ENCODE measurements at places on chromosomes 3 and 15.
A peak's percentile ranks its signal among the peaks of the same experiment; 100 is the strongest.

DNA sequence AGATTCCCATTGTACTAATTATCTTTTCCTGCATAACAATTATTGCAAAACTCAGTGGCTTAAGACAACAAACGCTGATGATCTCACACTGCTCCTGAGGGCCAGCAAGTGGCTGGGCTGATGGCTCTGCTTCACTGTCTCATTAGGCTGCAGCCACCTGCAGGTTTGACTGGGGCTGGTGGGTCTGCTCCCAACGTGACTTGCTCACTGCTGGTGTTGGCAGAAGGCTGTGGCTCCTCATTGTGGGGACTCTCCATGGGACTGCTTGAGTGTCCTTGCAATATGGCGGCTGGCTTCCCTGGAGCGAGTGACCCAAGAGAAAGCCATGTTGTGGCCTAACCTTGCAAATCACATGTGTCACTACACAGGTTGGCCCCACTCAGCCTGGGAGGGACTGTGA, 71.1 kb downstream of the PLXNA1 start:
- no peak for DNase-seq

DNA sequence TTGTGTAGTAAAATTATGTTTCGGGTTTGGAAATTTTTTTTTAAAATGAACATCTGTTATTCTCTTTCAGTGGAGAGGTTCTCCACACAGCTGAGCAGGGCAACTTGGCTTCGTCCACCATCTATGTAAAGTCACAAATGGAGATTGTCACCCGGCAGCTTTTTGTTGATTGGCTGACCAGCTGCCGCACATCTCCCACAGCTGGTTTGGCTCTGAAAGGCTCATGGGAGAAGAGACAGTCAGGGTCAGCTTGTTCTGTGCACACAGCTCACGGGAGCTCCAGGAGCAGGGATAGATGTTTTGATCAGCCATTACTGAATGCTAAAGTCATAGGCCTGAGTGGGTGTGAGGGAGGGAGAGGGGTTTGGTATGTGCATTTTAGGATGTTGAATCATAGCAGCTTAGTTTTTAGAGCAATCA, 12.9 kb upstream of the CCDC80 start:
- no peak for DNase-seq

DNA sequence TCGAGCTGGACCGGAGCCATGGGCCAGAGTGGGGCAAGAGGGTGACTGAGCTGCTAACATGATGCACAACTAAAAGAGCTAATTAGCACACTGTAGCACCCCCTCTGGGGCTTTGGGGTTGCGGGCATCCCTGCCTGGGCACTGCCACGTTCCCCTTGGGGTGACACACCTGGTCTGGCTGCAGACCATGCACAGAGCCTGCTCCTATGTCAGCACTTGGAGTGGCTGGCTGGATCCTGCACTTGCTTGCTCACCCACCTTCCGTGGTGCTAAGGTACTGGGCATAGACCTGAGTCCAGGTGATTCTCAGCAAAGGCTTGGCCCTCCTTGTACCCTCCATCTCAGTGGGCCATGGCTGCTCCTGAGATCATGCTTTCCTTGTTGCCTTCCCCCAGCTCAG, 12.8 kb upstream of the SPTBN5 start:
- DNase-seq = no peak

DNA sequence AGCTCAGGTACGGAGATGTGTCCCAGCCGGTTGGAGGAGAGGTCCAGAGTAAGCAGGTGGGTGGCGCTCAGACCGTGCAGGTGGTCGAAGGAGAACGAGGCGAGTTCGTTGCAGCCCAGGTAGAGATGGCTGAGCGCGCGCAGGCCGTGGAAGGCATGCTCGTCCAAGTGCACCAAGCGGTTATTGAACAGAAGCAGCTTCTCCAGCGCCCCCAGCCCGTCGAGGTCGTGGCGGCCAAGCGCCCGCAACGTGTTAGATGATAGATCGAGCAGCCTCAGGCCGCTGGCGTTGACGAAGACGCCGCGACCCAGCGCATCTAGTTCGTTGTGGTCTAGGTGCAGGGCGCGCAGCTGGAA, 648 bp downstream of the AMIGO3 start:
- DNase-seq = no peak

- DNase-seq = no peak
These were observed 46.1 kb downstream of the FNDC3B start for GRCh38 chr3:172085557-172085895.

DNA sequence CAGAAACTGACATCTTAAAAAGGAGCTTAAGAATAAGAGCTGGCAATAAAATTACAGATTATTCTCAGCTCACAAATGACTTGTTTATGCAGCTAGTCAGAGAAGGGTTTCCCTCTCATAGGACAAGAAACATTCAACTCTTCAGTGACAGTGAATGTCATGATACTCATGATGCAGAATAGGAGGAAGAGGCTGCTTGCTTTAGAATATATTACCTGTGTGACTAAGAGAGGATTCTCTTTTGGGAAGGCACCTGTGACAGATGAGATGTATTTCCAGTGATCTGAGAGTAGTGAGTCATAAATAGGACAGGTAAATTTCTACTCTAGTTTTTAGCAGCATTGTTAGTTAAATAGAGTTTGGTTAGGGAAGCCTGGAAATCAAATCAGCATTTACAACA, 39.9 kb downstream of the RASA2 start:
- DNase-seq = no peak

DNA sequence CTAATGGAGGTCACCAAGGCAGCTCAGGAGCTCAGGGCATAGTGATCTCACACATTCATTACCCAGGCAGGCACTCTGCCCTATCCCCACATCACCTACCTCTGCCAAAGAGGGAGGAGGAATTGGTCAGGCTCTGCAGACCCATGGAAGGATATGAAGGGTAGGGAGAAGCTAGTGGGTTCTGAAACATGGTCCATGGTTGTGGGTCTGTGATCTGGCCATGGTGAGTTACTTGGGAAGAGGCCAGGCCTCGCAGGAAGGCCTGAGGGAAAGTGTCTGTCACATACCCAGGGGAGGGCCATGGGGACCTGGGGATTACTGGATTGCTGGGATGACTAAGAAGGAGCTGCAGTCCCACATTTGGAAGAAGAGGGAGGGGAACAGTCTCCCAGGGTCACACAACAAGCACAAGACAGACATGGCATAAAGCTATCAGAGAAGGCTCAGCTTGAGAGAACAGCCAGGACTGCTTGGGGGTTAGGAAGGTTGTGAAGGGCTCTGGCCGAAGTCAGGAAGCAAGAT, 1.4 kb upstream of the PRSS50 start:
- DNase-seq = no peak

- DNase-seq = no peak
These were observed 5.4 kb downstream of the UBE2E1 start for GRCh38 chr3:23811185-23811527.

GRCh38 chr3:164408326-164408725, 670.0 kb downstream of the SI start:
- DNase-seq = no peak

- no peak for DNase-seq
These were observed 9.6 kb downstream of the GOLGB1 start for GRCh38 chr3:121739902-121740301.

DNA sequence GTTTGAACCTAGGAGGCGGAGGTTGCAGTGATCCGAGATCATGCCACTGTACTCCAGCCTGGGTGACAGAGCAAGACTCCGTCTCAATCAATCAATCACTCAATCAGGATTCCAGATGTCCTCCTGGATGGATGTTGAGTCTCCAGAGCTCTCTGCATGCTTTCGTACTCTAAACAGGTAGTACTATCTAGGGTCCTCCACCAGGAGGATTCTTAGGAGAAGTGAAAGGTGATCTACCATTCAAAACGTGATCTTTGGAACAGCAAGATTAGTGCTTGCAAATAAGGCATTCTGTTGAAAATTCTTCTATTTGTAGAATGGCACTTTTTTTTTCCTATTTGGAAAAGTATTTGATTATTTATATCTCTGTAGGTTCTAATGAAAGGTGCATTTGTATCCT, 34.3 kb downstream of the CNOT10 start:
- DNase-seq = no peak

DNA sequence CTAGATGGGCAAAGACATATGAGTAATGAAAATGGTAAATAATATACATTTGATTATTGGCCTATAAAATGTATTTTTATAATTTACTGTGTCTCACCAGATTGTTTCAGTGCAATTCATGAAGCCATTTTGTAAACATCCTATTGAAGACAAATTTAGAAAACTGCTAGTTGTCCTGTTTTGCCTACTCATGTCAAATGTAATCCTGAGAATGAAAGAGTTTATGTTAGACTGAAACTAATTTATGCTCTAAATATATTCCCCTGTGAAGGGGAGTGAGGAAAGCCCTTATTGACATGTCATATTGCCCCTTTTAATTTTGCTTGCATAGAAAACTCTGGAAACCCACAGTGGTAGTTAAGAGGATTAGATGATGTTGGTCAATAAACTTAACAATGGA, 610.0 kb downstream of the NAALADL2 start:
- no peak for DNase-seq

- no peak for DNase-seq
These were observed 60.4 kb downstream of the LYZL4 start for GRCh38 chr3:42349765-42350594.

DNA sequence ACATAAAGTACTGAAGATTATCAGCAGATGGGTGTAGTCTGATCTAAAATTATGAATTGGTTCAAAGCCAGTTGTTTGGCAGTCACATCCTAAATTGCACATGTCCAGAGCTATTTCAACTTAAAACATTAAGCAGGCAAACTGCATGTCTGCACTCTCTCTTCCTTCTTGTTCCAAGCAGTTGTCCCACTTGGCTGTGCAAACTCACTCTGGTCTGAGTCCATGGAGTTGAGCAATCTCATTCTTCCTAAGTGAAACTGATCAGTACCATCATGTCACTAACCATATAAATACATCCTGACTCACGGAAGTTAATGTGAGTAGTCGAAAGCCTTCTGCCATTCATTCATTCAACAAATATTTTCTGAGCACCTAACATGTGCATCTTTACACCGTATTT, 353.0 kb downstream of the ROBO1 start:
- DNase-seq = no peak

GRCh38 chr15:25694823-25695312, 168.3 kb downstream of the ATP10A start:
- DNase-seq = no peak

DNA sequence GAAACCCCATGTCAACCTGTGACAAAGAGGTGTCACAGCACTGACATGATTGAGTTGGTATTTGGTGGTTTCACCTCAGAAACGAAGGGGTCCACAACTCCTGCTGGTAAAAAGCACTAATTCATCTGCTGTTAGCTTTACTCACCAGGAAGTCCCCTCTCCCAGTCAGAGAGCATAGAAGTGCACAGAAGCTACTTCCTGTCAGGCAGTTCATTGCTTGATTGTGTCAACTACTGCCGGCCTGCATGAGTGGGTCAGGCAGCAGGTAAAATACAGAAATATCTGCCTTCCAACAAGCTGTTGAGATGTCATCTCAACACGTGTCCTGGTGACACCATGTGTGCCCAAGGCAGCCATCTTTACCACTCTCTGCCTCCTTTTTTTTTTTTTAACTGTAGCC, 596.6 kb upstream of the NR2F2 start:
- DNase-seq = peak; percentile 15

DNA sequence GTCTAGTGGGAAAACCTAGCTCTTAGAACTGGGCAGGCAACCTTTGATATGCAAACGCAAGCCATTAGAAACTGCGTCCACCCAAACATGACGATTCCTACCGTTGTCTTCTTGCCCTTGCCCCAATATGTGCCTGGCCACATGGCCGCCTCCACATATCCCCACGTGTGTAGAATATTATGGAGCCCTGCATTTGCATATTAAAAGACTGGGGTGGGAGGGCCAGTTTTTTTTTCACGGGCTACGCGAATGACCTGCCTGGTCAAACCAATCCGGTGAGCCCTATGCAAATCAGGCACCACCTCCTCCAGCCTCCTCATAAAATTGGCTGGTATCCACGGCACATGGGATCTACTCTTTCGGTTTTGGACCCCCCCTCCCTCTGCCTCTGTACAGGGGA, 381.0 kb upstream of the RGMA start:
- DNase-seq = no peak

DNA sequence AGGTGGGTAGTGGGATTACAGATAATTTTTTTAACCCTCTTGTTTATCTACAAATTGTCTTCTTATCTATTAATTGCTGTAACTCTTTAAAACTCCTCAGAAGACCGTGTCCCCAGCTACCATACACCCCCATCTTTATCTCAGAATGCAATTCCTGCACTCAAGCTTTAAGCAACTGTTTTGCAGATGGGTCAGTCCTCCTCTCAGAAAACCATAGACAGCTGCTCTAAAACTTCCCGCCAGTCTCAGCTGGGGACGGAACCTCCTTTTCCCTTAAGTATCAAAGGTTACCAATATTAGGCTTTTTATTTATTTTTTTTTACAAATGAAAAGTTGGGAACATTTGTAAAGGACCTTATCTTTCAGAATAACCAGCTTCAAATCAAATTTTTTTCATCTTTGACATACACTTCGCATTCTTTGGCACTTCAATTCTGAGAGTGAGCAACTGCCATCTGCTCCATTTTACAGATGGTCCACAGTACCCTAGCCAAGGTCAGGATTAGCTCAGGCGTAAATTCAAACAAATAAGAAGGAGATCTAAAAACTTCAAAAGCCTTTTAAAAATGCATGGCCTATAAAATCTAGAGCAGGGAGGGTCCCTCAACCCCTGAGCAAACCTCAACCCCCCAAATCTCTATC, 1.3 kb downstream of the GATM start:
- no peak for DNase-seq

DNA sequence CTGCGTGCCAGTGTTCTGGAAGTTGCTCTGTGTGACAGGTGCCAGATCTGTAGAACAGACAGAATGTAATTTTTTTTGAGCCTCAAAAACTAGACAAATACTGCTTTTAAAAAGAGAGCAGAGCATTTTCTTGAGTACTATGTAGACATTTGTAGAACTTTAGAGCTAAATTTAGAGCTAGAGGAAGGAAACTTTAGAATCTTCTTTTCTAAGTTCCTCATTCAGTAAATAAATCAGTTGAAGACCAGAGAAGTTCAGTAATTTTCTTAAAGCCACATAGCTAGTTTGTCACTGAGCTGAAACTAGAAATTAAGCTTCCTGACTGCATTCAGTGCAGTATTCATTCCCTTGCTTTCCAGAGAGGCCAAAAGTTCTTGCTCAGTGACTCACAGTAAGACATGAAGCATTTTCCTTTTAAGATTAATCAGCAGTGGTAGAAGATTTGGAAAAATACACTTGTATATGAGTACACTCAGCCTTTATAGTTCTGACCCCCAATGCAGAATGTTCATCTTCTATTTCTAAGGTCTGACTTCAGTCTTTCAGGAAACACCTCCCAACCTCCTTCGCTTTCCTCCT, 83.6 kb upstream of the TSEN2 start:
- no peak for DNase-seq

All from T-cell (primary cell).